ENCODE measurements at places on chromosomes 2 and 18.

DNA sequence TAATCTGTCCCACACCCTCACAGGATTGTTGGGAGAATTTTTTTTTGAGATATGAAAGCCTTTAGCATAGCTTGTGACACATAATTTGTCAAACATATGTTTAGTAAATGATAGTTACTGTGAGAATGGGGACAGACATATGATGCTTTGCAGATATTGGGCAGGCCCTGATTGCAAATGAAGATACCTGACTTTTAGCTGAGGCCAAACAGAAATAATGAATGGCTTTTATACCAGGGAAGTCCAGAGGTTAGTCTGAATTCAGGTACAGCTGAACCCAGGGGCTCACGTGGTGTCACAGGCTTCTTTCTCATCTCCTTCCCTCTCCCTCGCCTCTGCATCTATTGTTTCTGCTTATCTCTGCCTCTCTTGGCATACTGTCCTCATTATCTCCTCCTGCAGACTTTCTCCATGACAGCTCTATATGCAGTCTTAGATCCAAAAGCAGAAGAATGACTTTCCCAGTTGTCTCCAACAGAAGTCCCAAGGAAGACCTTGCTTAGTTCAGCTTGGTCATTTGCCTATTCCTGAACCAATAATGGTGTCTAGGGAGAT is 4.9 kb upstream of the WNT10A start:
- no peak for DNase-seq

DNA sequence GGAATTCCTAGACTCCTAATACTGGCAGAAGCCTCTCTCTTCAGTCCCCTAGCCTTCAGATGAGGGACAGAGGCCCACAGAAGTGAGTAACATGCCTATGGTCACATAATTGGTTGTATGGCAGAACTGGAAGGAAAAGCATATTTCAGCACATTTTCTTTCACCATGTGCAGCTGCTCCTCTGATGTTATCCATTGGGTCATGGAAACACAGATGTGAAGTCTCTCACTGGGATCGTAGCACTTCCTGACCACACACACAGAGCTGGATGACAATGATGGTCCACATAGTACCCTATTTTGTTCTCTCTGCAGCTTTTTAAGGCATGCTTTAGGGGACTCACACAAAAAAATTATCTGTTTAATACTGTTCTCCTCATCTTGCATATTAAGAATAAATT is 24.5 kb downstream of the MYO3B start:
- DNase-seq: no peak

GRCh38 chr18:12052866-12053265 is 40.8 kb upstream of the ANKRD62 start:
- no peak for DNase-seq

DNA sequence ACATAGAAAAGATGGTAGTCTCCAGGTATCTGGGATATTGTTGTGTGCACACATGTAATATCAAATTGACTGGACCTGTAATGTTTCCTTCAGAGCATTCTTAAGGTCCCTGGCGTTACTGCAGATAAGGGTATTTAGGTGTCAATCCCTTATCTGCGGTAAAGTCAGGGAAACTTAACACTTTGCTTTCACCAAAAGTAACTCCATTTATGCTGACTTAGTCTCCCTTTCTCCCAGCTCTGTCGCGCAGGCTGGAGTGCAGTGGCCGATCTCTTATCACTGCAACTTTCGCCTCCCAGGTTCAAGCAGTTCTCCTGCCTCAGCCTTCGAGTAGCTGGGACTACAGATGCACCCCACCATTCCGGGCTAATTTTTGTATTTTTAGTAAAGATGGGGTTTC is 1.8 kb downstream of the CNNM3 start:
- DNase-seq: no peak

- DNase-seq: no peak
Measured at GRCh38 chr2:229492034-229492433, 220.9 kb upstream of the PID1 start.

All from thymus (tissue), 14 donors.